Osteoblast (primary cell): ENCODE measurements at places on chromosomes 1 and 21.

DNA sequence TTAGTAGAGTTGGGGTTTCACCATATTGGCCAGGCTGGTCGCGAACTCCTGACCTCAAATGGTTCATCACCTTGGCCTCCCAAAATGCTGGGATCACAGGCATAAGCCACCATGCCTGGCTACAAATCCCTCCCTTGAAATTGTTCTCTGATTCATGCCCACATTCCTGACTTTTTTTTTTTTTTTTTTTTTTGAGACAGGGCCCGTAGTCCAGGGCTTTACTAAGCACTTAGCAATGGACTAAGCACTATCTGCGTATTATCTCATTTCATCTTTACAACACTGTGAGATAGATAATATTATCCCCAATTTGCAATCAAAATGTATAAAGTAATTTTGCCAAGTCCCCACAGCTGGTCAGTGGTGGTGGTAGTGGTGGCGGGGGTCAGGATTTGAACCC is 58.9 kb downstream of the VWA5B1 start:
- peak; percentile 51 for DNase-seq

DNA sequence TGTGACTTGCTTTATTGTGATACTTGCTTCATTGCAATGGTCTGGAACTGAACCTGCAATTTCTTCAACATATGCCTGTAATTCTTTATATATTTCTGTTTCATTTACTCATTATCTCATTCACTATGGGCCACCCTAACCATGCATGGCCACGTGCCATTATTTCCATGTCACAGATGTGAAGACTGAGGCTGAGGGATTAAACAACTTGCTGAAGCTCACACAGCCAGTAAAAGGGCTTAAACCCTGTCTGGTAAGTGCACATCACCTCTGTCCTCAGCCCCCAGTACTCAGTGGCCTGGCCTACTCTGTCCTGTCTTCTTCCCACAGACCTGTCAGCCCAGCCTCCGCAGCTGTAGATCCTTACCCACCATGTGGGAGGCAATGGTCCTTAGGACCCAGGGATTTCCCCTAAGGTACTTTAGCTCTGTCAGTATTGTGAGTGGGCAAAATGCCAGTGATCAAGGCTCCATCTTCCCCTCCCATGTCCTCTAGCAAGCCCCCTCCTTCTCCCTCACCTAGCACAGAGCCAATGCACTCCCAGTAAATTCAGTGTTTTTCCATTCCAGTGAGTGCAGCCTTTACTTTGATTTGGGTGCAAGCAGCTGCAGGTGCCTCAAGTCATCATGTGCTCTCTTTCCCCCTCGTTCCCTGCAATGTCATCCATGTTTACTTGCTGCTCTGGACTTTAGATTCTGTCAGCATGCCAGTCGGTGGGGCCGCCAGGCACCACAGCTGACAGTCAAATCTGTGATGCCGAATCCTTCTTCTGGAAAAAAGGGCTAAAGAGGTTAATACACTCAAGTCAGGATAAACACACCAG is 228.2 kb upstream of the PROX1 start:
- no peak for DNase-seq

GRCh38 chr1:115411371-115412063 is 73.5 kb upstream of the NGF start:
- no peak for DNase-seq

DNA sequence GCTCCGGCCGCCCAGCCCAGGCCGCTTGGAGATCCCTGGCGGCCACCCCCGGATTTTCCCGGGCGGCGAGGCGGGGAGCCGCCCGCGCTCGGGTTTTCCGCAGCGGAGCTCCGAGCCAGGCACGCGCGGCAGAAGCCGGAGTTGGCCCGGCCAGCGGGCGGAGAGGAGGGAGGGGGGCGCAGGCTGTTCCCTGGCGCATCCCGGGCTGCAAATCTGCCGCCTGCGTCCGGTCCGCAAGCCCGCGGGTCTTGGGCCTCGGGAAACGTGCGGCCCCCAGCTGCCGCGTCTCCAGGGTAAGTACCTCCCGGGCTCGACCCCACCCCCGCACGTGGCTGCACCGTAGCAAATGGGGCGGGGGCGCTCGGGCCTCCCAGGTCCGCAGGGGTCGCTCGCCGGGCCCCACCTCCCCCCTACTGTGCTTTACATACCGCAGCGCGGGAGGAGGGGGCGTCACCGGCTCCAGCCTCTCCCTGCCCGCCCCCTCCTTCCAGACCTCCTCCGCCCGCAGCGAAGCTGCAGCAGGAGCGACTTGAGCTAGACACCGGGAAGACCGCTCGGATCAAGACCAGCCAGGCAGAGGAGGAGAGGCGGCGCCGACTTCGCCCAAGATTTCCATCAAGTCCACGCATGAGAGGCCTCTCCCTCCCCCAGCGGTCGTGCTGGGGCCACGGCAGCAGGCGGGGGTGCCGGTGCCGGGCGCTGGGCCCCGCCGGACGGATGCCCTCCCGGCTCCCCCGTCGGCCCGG is 1.6 kb downstream of the TMEM200B start:
- DNase-seq = peak; percentile 96

DNA sequence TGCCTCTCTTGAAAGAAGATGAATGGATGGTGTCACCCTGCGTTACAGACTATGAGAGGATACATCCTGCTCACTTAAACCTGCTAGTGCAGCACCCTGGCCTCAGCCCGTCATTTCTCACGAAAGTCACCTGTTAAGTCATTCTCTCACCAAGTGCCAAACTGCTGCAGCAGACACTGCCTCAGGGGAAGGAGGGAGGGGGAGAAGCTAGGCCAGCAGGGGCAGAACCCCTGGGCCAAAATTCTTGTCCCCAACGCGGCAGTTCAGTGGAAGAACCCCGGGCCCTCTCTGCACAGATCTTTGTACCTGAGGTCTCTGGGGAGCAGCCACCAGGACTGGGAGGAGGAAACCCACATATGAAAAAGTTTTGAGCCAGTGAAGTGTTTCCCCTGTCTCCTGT is 37.6 kb downstream of the SYT6 start:
- peak; percentile 46 for DNase-seq
